ENCODE measurements at places on chromosomes 4 and X.
A peak's percentile ranks its signal among the peaks of the same experiment; 100 is the strongest.

GRCh38 chrX:94751611-94752010, 1077.6 kb downstream of the FAM133A start:
- DNase-seq = no peak

GRCh38 chr4:36614011-36614410, 332.6 kb downstream of the DTHD1 start:
- DNase-seq = no peak

- no peak for DNase-seq
These were observed 50.9 kb downstream of the TSC22D3 start for GRCh38 chrX:107724653-107725052.

- DNase-seq = no peak
These were observed 31.6 kb upstream of the PPARGC1A start for GRCh38 chr4:23921447-23921845.

GRCh38 chr4:20305976-20306375, 54.3 kb downstream of the SLIT2 start:
- no peak for DNase-seq

- DNase-seq = no peak
These were observed 105.9 kb downstream of the DDX60 start for GRCh38 chr4:168212656-168213055.

GRCh38 chrX:154325541-154325940, 29.9 kb downstream of the TKTL1 start:
- no peak for DNase-seq

DNA sequence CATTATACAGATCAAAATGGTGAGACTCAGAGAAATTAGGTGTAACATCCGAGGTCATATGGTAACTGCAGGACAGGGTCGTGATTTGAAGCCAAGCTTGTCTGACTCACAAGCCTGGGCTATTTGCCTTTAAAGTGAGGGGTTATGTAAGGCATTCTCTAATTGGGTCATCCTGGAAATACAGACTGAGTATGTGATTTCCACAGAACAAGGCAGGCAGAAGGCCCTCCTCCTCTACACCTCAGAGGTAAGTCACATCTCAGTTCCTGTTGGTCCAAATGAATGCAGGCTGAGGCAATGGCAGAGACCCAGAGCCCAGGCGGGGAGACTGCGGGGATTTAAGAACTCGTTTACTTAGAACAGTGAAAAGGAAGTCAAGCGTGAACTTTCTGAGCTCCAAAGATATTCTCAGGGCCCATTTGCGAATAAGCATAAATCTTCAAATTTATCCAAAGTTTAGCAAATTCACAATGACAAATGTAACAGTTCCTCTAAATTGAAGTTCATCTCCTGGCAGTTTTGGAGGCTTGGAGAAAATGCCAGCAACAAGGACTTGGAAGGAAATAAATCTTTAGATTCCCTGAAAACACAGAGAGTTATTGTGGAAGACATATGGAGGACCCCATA, 153.3 kb downstream of the LDB2 start:
- DNase-seq = no peak

- DNase-seq = no peak
These were observed 57.7 kb downstream of the NAT8L start for GRCh38 chr4:2116687-2117400.

GRCh38 chr4:105162123-105162796, 15.6 kb downstream of the TET2 start:
- DNase-seq = no peak

- no peak for DNase-seq
These were observed 98.9 kb downstream of the ARHGAP6 start for GRCh38 chrX:11566789-11567188.

DNA sequence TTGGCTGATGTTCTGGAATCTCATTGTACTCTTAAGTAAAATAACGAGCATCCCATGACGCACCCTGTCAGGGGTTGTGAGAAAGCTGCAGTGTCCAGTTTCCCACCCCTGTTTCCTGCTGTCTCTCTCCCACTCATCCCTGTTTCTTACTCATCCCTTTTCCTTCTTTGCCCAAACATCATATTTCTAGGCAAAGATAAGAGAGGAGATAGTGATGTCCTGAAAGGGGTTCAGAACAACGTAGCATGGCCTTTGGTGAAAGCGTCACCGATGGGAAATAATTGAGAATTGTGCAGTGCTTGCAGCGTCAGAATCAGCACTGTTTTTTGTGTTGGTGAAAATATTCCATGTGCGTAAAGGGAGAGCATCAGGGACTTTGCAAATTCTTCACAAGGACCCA, 23.5 kb upstream of the TMEM165 start:
- no peak for DNase-seq

DNA sequence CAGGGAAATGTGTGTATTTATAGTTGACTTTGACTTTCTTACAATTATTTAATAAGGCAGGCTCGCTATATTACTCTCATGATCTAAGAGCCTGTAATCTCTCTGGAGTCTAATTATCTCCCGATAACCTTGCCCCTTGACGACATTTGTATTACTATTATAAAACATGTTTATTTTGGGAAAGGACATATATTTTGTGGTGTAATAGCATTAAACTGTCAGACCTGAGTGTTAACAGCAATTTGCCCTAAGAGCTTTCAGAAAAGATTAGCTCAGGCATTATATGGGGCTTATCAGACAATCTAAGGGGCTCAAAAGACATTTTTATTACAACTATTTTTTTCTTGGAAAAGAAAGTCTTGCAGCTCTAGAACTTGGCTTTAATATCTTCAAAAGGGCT, 427.9 kb upstream of the SLIT2 start:
- no peak for DNase-seq

- DNase-seq = no peak
These were observed 1233.8 kb downstream of the NLGN4X start for GRCh38 chrX:4994855-4995254.

DNA sequence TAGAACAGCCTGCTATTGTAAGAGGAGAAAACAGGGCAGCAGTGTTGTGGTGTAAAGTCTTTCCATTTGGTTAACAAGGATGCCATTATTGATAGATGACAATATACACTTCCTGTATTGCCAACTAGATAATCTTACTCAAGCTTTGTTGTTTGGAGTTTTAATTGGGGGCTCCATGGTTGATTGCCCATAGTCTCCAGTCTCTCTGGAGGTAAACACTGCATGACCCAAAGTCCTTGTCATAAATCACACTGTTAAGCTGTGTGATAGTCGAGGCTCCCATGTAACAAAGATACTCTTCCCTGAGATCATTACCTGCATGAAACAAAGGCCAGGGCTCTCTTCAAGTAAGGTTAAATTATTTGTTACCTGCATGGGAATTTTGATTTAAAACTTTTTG, 394.6 kb downstream of the C4orf33 start:
- no peak for DNase-seq

DNA sequence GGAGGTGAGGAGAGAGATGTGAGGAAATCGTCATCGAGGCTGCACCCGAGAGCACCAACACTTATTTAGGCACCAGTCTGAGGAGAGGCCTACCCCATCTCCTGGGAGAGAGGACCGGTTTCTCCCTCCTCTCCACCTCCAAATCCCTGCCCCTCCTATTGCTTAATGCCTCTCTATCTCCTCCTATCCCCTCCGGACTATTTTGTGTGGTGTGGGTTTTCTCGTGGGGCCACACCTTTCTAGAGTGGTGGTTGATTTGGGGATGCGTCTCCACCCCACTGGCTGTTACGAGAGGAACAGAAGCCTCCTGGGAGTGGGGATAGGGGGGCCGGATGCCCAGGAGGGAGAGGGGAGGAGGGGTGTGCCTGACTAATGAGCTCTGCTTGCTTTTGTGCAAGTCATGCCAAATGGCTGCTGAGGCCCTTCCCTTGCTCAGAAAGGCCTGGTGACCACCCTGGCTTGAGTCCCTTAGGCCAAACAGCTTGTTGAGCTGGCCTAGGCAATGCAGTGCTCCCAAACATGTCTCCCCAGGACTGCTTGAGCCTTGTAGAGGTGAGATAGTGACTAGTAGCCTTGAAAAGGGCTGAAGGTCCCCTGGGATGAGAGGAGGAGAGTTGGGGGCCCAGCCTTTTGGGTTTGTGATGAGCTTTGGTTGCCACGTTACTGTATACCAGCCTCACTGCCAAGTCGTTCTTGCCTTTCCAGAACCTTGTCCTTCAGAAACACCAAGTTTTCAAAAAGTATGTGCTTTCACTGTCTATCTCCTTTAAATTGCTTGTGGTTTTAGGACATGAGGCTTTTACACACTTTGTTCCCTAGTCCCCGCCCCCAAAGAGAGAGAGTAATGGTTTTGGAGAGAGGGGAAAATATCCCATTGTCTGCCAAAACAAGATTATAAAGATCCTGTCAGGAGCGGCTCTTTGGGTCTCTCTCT, 1.2 kb downstream of the MSN start:
- peak; percentile 40 for DNase-seq

DNA sequence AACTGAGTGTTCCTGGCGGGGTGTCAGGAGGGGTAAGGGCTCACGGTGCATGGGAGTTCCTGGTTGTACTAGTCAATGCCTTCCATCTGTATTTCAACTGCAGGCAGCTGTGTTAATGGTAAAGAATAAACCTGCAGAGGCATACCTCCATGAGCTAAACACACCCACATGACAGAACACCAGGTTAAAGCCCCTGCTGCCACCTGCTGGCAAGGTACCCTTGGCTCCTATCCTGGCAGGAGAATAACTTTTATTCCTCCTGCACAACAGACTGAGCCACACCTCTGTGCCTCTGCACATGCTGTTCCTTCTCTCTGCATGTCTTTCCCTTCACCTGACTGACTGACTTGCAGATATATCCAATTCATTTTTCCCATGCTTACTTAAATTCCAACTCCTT, 11.1 kb downstream of the ITIH6 start:
- peak; percentile 13 for DNase-seq

- no peak for DNase-seq
These were observed 8.0 kb downstream of the NR0B1 start for GRCh38 chrX:30301208-30301607.

GRCh38 chr4:6469898-6470501, 2.4 kb downstream of the PPP2R2C start:
- no peak for DNase-seq

DNA sequence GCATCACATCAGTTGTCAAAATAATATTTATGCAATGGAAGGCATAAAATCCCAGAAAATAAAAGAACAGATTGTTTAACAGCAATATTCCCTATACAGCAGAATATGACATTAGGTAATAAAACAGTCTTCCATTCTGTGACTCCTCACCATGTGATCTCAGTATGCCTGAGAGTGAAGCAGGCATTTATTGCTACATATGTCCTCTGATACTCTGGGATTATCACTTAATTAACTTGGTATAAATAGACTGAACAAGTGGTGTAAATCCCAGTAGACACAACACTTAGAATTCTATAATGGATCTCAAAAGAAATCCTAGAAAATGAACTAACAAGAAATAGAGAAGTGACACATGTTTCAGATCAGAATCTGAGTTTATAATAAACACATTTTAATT, 841.3 kb downstream of the PDHA2 start:
- no peak for DNase-seq

GRCh38 chr4:101833480-101833879, 43.0 kb downstream of the BANK1 start:
- DNase-seq = no peak

GRCh38 chr4:181968371-181968770, 274.8 kb upstream of the TENM3 start:
- DNase-seq = no peak

GRCh38 chrX:13983734-13984133, 46.0 kb downstream of the GEMIN8 start:
- no peak for DNase-seq

All from GM20000 (cell line).